ENCODE measurements at places on chromosomes 4 and X. TPM values are rescaled to one million over a fixed set of nuclear protein-coding genes. Genes with fewer than 3 reads are reported as not detected.
A peak's percentile ranks its signal among the peaks of the same experiment; 100 is the strongest.

HSD17B13 gene
- polyA plus RNA-seq: 0.25 TPM

- no peak for DNase-seq
Measured at GRCh38 chr4:101205916-101206315, 141.4 kb downstream of the PPP3CA start.

- DNase-seq: no peak
Measured at GRCh38 chr4:126701756-126702155, 931.0 kb upstream of the INTU start.

SMR3B gene
- not detected for polyA plus RNA-seq

DNA sequence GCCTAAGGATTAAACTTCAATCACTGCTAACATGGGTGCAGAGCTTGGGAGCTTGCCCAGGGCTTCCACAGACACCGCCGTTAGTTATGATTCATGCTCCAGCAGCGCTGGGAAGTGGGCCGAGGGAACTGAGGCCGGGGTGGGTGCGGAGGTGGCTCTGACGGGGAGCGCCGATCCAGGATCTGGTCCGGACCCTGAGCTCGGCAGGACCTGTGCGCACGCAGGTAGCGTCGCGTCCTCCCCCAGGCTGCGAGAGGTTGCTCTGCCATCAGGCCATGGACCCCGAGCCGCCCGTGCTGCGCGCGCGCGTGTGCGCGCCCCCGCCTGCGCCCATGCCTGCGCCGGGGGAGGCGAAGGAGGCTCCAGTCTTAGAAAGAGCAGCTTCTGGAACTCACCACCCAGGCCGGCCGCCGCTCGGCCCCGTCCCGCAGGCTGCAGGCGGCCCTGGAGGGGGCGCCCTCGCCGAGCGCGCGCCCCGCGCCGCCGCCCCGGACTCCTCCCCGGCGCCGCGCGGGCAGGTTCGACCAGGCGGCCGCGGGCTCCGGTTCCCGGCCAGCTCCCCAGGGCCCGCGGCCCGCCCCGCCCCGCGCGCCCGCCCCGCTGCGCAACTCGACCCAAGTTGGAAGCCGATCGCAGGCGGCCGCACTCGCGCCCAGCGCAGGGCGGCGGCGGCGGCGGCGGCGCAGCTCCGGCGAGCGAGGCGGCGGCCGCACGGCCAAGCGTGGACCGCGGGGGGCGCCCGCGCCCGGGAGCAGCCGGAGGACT, 732 bp upstream of the ADRA2C start:
- no peak for DNase-seq

DNA sequence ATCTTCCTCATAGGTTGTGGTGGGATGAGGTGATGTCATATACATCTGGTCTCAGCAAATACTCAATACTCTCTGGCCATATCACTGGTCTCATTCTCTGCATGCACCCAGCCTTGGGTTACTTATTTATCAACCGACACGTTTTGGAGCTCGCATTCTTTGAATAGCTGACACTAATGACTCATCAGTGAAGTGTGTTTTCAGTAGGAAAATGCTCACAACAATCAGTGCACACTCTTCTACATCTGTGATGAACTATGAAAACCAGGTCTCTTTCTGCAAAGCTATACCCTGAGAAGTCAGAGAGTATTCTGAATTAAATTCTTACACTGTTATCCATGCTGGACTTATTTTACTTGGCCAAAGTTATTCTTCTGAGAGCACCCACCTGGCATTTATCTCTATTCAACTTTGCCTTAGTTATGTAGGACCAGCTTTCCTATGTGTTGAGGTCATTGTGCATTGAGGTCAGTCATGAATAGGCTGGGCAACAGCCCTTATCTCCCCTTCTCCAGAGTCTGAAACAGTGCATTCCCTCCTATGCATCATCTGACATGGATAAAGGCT, 58.7 kb upstream of the DHX15 start:
- DNase-seq: no peak

DNA sequence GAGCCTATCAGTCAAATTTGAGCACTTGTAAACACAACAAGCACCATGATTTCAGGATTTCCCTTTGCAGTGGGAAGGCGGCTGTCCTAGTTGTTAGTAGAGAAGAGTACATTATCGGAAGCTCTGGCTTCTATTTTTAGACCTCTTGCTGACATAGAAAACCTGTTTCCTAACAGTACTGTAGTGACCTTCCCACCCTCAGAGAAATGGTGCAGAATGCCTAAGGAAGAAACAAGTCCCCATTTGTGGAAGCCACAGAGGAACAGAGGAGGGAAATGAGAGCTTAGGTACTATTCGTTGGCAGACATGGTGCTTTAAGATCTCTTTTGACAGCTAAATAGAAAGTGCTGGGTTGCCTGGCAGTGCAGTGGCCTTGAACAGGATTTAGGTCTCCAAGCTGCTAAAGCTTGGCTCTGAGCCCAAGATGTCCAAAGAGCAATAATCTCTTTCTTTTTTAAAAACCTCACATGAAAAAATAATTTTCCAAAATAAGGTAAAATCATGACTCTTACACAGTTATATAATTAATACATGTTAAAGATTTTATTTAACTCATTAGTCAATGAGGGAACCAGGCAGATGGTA, 24.9 kb downstream of the GLRA2 start:
- DNase-seq: peak; percentile 7

GRCh38 chrX:39850209-39850608, 247.5 kb downstream of the BCOR start:
- DNase-seq: no peak

Measured in renal cortex interstitium (tissue), 15 donors.